Left lobe of liver (tissue), 2 donors: ENCODE measurements at places on chromosomes 5 and 9.
A peak's percentile ranks its signal among the peaks of the same experiment; 100 is the strongest.

DNA sequence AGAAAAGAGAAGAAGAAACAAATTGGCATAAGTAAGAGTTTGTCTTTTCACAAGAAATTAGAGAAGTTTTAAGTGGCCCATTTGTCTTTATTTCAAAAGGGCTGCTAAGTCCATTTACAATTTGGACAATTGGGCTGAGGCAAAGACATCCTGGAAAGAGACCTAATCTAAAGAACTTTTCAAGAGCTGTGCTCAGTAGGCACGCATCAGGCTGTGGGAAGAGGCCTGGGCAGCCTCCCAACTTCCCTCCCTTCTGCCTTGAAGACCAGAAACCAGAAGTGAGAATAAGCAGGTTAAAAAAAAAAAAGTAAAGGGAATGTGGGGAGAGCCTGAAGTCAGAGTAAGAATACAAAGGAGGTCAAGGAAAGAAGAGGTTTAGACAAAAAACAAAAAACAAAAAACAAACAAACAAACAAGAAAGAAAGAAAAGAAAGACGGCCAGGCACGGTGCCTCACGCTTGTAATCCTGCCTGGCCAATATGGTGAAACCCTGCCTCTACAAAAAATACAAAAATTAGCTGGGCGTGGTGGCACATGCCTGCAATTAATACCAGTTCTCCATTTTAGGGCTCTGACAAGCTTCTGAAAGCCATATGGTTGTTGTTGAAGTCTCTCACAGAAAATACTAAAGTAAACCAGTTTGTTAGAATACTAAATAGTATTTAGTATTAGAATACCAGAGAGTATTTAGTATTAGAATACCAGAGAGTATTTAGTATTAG, 48.0 kb upstream of the CEP78 start:
- DNase-seq = no peak

DNA sequence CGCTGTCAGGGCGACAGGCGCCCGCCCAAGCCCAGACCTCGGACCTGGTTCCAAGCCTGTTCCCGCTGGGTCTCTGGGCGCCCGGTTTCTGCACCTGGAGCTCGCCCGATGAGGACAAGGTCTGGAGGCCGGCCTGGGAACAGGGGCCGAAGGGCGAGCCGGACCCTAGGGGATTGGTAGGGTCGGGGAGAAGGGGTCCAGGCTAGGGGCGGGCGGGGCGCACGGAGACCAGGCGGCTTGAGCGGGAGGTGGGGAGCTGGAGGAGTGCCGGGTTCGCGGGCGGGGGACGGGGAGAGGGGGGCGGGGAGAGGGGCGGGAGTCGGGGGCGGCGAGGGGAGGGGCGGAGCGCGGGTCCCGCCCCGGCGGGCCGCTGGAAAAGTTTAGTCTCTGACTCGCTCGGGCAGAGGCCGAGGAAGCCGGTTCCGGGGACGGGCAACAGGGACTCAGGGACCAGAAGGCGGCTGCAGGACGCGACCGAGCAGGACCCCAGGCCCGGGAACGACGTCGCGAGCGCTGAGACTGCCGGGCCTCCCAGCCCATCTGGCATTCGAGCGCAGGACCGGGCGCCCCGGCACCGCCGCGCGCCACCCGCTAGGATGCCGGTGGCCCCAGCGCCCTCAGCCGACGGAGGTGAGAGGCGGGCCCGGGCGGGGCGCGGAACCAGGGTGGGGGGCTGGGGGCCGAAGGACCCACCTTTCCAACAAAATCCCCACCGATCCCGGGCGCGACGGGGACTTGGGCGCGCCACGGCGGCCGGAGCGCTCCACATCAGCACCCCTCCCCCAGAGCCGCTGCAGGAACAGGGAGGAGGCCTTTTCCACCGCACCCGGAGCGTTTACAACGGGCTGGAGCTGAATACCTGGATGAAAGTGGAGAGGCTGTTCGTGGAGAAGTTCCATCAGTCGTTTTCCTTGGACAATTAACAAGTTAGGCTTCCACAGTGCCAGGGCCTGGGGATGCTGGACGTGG, at the start of gene S1PR3:
S1PR3 (plus strand) TSS at position 403 of the 969 bp plus-strand sequence. CDS start 9,733 bp downstream, outside the sequence.
- DNase-seq = peak; percentile 53

DNA sequence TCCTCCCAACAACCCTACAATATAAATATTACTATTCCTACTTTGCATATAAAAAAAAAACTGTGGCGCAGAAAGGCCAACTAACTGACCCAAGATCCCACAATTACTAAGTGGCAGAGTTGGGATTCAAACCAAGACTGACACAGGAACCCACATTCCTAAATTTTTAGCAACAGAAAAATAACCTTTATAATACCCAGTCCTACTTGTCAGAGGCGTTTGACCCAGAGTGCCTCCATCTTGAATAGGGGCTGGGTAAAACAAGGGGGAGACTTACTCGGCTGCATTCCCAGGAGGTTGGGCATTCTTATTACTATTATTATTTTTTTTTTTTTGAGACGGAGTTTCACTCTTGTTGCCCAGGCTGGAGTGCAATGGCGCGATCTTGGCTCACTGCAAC, 2.0 kb upstream of the SLC30A5 start:
- no peak for DNase-seq

- DNase-seq = no peak
These were observed 86.8 kb downstream of the MELK start for GRCh38 chr9:36659500-36659899.

GRCh38 chr5:32299059-32299677, 13.6 kb downstream of the MTMR12 start:
- DNase-seq = no peak

GRCh38 chr5:10600626-10601245, 36.9 kb downstream of the ANKRD33B start:
- no peak for DNase-seq

- DNase-seq = no peak
These were observed 13.0 kb downstream of the BARX1 start for GRCh38 chr9:93942161-93942560.

DNA sequence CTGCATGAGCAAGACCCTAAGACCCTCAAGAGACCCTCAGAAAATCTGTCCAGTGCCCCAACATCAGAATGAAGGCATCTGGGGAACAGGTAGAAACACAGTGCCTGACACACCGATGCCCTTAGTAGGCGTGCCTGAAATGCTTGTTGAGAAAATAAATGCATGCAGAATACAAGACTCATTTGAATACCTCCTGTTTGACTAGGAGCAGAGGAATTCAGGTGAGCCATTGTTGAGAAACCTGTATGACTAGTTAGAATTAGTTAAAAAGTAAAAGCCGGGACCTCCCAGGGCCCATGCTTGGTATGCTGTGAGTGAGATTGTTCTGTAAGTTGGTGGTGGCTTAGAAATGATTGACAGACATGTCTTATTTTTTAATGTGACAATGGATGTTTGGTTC, 55.0 kb downstream of the WWC1 start:
- DNase-seq = no peak

DNA sequence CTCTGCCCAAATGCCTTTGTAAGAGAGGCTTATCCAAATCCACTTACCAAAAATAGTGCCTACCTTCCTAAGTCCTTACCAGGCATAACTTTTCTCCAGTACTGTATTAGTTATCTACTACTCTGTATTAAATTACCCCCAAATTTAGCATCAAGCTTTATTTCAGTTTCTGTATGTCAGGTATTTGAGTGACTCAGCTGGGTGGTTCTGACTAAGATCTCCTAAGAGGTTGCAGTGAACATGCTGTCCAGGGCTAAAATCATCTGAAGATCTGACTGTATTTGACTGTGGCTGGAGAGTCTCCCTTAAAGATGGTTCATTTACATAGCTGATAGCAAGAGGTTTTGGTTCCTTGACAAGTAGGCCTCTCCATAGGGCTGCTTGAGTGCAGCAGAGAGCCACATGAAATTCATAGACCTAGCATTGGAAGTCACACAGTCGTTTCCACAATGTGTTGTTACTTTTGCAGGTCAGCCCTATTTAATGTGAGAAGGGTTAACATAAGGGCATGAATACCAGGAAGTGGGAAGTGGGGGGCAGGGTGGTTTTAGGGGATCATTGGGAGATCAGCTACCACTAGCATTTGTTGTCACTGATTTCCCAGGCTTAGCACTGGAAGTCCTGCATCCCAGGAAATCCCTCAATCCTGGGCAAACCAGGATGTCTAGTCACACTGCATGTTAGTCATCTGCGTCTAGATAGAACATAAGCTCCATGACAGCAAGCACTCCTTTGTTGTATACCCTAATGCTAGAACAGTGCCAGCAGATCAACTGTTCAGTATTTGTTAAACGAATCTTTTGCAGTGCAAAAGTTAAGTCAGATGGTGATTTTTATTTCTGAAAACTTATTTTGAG, 2.0 kb upstream of the ZNF622 start:
- no peak for DNase-seq

DNA sequence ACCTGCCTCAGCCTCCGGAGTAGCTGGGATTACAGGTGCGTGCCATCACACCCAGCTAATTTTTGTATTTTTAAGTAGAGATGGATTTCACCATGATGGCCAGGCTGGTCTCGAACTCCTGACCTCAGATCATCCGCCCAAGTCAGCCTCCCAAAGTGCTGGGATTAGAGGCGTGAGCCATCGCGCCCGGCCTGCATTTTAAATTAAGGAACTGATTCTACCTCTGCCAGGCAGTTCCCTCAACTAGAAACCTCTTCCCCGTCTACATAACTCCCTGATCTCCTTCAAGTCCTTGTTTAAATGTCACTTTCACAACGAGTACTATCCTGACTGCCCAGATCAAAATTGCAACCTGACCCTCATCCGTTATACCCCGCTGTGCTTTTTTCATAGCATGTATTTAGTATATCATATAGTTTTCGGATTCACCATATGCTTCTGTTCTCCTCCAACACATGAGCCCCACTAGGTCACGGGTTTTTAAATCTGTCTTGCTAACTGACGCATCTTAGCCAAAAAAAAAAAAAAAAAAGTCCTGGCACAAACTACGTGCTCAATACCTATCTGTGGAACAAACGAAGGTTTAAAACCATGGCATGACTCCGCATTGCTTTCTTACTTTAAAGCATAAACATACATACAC, 858 bp upstream of the SOWAHA start:
- no peak for DNase-seq

GRCh38 chr5:16296946-16297345, 117.4 kb upstream of the MARCHF11 start:
- DNase-seq = no peak

GRCh38 chr5:4927097-4927496, 213.0 kb upstream of the ADAMTS16 start:
- no peak for DNase-seq

DNA sequence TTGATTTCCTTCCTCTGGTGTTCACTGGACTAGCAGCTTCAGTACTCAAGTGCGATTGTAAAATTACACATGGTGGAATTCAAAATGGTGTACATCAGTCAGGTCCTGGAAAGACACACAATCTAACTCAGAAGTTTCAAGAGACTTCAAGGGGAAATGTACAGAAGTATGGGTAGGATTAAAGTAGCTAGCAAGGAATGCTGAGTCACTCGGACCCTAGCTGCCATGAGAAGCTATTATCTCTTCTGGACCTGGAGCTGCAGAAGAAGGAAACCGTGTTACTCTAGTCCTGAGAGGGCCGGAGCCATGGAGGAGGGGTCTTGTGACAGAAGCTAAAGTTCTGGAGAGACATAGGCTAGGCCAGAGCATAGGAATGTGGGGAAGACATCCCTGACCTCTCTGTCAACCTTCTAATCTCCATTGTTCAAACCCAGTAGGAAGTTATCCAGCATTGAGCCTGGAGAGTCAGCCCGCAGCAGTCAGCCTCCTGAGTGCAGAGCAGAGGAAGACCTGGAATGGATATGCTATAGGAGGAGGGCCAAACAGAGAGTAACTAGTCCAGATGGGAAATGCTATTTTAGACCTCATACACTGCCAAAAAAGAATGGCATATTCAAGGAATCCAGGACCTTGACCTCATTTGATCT, 84.3 kb downstream of the GHR start:
- DNase-seq = no peak

DNA sequence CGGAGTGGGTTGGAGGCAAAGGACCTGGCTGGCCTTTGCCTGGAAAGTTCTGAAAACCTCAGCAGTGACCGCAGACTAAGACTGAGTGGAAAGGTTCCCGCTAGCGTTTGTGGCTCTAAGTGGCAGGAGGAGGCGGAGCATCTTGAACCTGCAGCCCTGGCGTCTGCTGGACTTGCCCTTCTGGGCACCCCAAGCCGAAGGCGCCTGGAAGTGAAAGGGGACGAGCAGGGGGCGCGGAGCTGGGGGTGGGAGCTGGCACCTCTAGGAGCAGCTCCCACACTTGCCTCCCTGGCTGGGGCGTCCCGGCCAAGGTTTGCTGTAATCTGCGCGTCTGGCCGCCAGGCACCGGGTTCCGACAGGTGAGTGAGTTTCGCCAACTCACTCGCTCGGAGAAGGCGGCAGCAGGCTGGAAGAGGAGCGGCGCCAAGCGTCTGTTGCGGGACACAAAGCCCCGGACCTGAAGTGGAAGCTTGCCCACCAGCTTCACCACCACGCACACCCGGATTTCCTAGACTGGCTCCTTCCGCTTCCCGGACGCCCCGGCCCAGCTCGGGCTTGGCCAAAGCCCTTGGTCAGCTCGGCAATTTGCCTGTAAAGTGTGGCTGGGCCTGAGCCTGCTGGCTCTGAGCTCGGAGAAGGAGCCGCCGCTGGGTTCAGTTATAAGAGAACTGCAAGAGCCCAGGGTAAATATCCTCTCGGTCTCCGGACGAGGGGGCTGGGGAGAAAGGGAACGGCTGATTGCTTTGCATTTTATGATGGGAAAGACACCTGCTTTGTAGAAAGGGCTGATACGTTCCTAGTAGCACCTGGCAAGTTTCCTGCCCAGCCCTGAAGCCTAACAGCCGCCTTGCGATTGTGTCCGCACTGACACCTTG, at the start of gene GNA14:
GNA14 (minus strand) TSS at position 89 of the 875 bp plus-strand sequence. CDS start 529 bp downstream, outside the sequence.
- peak; percentile 82 for DNase-seq

DNA sequence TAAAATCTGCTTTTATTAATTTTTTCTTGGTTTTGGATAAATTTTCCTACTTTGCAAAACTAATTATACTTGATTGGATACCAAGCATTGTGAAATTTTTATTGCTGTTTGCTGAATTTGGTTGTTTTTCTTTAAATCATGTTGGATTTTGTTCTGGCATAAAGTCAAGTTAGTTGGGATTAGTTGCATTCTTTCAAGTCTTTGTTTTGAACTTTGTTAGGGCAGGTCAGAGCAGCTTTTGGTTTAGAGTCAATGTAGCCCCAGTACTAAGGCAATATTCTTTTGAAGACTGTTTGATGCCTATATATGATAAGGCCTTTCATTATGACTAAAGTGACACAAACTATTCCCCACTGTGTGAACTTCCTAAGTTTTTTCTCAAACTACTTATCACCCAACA, 531.1 kb downstream of the RASEF start:
- DNase-seq = no peak

DNA sequence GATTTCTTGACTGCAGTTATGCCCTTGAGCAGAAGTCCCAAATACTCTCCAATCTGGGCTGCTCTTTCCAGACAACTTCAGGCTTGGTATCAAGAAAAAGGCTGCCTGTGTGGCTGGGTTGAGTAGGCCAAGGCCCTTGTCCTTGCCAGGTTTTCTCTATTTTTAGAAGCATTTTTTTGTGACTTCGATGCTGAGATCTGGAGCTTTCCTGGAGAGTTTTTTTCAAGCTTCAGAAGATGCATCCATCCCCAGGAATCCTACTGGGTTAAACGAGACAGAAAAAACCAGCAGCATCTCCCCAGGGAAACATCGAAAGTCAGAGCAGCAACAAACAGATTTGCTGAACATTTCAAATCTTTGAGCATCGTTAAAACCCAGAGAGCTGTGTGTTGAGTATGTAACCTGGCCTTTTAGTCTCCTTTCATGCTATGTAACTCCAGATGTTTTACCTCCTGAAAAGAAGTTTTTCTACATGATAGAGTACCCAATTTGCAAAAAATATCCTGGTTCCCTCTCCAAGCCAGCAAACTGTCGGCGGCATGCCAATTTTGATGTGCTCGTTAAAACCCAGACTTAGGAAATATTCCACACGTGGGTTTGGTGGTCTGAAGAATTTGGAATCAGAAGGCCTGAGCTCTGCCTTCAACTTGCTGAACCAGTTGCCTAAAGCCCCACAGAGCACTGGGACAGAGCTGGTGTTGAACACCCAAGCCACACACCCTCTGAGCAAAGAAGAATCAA, 98.1 kb upstream of the ALDH1B1 start:
- DNase-seq = no peak
